Left hindlimb (tissue), 1 donor: ENCODE measurements at places on chromosomes 11 and 22.

- no peak for DNase-seq
Measured at GRCh38 chr22:34001701-34002466, 81.6 kb upstream of the LARGE1 start.

- DNase-seq = peak; percentile 69
Measured at GRCh38 chr22:25404928-25405816, 159.3 kb upstream of the GRK3 start.

- peak; percentile 75 for DNase-seq
Measured at GRCh38 chr22:23256986-23257888, 76.9 kb downstream of the BCR start.

DNA sequence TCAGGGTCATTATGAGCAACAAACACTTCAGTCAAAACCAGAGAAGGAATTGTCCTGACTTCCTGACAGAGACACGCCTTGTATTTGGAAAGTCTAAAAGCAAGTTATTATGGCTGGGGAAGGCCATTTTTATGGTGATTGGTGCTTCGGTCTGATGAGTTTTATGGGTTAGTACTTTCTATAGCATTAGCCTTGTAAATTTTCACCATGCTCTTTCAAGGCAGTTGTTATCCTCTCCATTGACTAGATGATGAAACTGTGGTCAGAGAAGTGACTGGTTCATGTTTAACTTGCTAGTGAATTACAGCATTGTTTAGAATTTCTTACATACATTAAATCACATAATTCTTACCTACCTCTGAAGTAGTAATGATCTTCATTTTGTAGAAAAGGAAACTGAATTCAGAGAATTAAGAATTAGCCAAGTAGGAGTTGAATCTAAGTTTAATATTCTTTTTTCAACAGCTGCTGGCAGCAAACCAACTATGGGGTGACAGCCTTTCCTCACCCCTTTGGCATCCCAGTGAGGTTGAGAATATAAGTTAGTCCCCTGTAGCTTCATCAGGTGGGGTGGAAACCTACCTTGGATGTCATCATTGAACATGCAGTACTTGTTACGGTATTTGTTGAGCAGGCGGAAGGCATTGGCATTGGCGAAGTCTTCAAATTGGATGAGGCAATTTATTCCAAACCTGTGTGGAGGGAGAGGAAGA is 90.0 kb downstream of the CCDC81 start:
- no peak for DNase-seq

DNA sequence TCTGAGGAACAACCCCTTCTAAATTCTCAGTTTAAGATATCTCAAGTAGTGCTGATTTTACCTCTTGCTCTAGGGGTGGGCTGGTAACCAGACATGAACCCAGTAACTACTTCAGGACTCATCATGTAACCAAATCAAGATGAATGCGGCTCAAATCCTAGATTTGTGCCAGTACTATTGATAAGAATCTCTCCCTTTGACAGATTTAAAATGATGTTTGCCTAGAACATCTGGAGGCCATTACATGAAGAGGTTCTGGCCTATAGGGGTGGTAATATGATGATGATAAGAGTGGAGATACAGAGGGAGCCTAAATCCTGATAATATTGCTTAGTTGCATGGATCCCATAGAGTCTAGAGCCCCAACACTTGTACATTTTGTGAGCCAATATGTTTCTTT is 672.6 kb upstream of the ANO5 start:
- no peak for DNase-seq

DNA sequence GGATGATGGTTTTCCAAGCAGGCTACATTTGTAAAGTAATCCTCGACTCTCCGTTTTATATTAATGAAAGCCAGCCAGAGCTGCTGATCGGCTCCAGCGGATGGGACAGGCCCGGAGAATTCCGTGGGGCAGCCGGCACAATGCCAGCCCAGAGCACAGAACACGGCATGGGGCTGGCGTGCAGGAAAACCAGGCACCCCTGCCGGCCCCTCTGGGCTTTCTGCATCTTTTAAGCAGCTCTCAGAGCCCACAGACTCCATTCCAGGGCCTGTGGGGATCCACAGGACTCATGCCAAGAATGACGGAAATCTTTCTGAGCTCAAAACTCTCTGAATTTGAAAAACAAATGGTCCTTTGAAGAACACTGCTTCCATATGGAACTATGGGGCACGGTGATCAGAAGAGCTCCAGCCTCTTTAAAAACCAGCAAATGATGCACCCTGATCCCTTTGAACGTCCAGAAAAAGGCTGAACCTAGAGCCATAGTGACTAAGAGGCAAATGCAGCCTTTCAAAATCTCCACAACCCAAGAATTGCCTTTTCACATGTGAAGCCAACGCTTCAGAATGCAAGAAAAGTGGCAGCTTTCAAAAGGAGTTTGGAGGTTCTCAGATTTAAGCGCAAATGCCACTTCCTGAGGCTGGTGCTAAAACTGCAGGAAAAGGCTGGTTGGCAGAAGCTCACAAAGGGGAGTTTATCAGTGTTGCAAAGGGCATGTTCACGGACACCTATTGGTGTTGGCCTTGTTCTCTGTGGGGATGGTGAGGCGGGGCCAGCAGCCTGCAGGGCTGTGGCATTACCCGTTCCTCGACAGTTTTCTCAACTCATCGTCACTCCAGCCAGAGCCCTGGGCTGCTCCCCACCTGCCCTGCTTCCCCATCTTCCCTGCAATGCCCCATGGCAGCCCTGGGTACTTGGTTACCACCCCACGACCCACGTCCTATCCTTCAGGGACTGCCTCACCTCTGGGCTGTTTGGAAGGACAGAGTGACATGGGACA is 212.5 kb downstream of the CTTN start:
- DNase-seq = peak; percentile 86

GRCh38 chr11:123640029-123640428 is 14.4 kb downstream of the SCN3B start:
- no peak for DNase-seq

GRCh38 chr11:14552089-14552488 is 31.9 kb upstream of the PSMA1 start:
- no peak for DNase-seq

GRCh38 chr11:45922425-45923082 is at the start of gene LARGE2:
LARGE2 (plus strand) TSS chr11:45922656; CDS start chr11:45922883, 227 bp downstream.
- peak; percentile 35 for DNase-seq

- no peak for DNase-seq
Measured at GRCh38 chr22:20887375-20887774, 28.6 kb downstream of the SNAP29 start.

GRCh38 chr11:5500393-5500801 is 9.4 kb downstream of the UBQLN3 start:
- no peak for DNase-seq

- DNase-seq = peak; percentile 87
Measured at GRCh38 chr22:37827056-37827455, 3.9 kb downstream of the GALR3 start.

DNA sequence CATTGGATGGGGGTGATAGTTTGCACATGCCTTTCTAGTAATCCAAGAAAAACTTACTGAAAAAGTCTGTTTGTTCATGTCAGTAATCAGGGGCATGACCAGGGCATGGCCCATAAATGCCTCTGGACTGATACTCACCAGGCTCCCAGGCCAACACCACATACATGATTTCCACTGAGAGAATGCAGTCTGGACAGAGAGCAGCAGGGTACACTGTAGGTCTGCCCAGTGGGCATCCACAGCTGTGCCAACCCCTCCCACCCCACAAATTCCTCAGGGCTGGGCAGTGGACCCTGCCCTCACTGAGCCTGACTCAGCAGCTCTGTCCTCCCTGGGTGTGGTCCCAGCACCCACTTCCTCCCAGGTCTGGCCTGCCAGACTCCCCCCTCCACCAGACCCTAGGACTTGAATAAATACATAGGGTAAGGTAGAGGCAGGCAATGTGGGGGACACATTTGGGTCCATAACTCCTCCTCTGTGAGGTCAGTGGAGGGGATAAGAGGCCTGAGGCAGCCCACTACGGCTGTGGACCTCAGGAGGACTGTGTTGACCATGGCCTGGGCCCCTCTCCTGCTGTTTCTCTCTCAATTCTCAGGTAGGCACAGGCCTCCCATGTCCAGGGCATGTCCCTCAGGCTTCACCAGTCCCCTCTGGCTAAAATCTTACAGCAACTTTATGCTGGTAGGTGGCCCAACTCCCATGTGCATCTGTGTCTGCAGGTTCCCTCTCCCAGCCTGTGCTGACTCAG is 92.2 kb upstream of the TOP3B start:
- no peak for DNase-seq

GRCh38 chr22:48366056-48366455 is 1461.6 kb downstream of the BRD1 start:
- no peak for DNase-seq

- DNase-seq = peak; percentile 11
Measured at GRCh38 chr22:44274918-44275630, 37.7 kb downstream of the SHISAL1 start.

DNA sequence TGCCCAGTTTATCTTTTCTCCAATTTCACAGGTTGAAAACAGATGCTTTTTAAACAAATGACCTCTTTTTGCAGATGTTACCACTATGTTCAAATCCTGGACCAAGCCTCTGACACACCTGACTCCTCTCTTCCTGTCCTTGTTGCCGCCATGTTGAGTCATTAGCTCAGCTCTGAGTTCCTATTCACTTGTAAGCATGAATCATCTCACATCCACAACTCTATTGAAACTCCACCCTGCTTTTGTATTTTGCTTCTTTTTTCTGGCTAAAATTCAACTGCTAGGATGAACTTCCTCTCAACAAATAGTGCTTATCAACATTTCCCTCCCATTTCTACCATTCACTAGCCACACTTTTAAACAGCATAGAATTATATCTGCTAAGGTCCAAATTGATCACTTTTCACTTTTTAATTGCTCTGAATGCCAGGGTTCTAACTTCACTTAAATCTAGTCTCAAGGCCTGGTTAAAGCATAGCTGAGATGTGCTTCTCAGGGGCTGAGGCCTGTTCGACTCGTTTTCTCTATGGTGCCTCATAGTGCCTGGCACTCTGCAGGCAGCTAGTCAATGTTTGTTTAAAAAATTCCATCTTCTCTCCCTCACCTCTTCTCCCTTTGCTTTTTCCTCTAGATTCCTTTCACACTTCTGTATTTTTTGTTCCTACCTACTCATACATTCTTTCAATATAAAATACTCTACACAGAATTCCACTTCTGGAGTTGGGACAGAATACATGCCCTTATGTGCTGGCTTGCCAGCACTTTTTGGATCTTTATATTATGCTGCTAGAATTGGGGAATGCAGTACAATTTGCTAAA is 3.9 kb downstream of the JOSD1 start:
- DNase-seq = no peak
